ENCODE measurements at places on chromosomes 6 and 20.

DNA sequence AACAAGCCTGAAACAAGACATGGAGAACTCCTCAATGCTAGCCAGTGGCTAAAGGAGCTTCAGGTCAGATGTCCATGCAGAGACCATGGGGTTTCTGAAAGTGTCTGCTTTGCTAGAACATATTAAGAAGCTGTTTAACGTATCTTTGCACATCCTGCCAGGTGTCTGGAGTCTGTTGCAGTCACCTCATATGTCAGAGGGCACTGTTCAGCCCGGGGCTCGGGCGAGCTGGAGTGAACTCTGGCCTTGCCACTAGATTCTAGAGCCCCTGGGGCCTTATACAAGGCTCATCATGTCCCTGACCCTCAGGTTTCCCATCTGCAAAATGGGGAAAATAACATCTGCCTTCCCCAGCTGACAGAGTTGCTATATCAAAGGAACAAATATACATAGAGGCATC, 59.0 kb downstream of the PRDM1 start:
- no peak for DNase-seq

DNA sequence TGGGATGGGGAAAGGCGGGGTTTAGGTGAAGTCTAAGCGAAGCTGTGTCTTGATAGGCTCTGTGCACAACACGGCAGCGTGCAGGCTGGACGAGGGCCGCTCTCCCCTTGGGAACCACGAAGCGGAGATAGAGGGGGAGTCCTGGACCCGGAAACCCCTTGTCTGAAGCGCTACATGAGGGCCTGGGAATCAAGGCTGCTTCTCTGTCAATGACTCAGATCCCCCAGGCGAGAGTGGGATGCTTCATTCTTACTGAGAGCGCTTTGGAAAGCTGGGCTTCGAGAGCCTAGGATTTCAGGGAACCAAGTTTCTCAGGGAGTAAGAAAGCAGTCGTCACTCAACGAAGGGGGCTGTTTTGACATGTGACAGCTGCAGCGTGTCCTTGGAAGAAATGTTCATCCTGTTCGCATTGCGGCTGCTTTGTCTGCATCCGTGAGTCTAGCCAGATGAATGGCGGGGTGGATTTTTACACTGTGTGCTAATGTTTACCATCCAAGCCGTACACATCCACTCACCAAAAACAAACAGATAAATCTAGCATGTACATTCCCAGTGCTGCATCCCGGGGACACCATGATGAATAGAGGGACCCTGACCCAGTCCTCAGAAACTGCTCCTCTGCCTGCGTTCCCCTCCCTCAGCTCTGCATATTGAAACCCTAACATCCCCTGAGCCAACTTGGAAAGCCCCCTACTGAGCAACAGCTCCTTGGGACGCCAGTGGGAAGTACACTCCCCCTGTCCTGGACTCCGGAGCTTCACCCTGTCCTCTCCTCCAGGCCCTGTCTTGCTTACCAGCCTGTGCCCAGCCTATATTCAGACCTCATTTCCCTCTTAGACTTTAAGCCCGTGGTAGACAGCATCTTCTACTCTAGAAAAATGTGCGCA, 24.5 kb upstream of the RTF2 start:
- DNase-seq: peak; percentile 41

GRCh38 chr6:11043961-11044711, at the start of gene ELOVL2:
TSS of gene ELOVL2 (minus strand) at chr6:11044305. CDS start at chr6:11044230, 75 bp downstream.
- DNase-seq: peak; percentile 86

DNA sequence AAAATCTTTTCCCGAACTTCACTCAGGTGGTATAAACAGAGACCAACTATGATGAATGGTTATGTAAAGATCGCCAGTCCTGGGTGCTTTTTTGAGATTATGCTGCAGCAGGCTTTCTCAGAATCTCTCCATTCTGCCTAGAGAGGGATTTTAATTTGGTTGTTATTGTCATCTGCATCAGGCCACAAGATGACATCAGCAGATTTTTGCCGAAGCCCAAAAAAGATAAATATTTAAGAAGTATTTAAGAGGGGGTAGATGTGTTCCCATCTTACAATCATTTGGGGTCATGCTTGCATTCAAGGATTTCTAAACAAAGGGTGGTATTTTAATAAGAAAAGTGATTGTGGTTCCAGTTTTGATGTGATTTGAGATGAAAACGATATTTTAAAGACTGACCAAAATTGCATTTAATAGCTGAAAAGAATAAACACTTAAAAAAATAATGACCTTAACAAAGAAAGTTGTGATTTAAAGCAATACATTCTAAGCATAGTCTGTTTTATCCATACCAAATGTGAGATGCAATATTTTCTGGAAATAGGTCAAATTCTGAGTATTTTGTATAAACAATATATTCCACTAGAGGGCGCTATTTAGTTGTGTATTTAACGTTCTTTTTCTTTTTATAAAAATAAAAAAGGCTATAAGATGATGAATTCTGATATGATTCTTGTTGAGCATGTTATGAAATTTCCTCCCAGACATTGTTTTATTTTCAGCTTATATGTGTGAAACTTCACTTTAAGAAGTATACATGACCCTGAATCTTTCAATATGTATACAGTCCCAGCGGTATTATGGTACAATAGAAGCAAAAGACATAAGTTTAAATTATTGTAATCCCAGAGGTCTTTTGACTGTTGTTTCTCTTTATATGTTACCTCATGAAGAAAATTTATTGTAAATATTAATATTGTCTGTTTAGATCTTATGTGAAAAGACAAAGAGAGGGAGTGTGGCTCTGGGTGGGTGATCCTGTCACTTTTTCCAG, 51.0 kb upstream of the ZFP64 start:
- peak; percentile 5 for DNase-seq

DNA sequence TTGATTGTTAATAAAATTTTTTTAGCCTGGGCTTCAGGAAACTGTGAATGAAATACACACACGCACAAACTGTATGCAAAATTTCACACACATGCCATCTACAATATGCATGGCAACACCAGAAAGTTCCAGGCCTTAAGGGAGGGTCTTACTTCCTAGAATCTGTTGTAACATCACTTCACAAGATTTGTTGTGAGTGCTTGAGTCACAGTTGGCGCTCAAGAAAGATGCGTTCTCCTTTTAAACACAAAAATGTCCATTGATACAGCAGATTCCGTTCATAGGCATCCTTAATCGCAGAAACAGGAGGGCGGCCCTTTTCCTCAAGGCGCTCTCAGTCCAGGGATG, 485 bp upstream of the RTF2 start:
- DNase-seq: no peak

GRCh38 chr6:4677751-4678065, 98.5 kb upstream of the CDYL start:
- no peak for DNase-seq

GRCh38 chr6:83216806-83217205, 23.6 kb downstream of the RWDD2A start:
- no peak for DNase-seq

- peak; percentile 20 for DNase-seq
Measured at GRCh38 chr6:20866935-20867703, 332.9 kb downstream of the CDKAL1 start.

GRCh38 chr6:156598071-156598854, 178.9 kb upstream of the ARID1B start:
- DNase-seq: peak; percentile 36

- no peak for DNase-seq
Measured at GRCh38 chr6:15752820-15753219, 90.0 kb upstream of the DTNBP1 start.

GRCh38 chr20:49278818-49279676, 1.2 kb upstream of the ZNFX1 start:
- peak; percentile 46 for DNase-seq

- DNase-seq: no peak
Measured at GRCh38 chr20:650954-651353, 2.0 kb downstream of the SRXN1 start.

DNA sequence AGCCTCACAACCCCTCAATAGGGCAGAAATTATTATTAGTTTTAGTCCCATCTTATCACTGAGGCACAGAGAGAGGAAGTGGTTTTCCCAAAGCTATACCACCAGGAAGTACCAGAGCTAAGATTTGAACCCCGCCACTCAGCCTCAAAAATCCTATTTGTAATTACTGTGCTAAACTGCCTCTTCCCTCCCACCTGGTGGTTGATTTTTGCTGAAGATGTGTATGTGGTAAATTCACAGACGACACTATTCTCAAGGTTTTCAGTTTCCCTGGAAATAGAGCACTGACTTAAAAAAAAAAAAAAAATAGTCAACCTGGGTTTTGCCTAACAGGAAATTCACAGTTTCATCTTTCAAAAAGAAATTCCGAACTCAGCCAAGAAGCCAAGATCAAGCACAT, 57.9 kb downstream of the TSHZ2 start:
- no peak for DNase-seq

- DNase-seq: no peak
Measured at GRCh38 chr6:128464790-128465189, 55.6 kb downstream of the PTPRK start.

GRCh38 chr20:35006009-35006408, 50.3 kb downstream of the MYH7B start:
- DNase-seq: no peak

GRCh38 chr6:159973951-159974350, 5.1 kb downstream of the IGF2R start:
- no peak for DNase-seq

GRCh38 chr6:33737267-33738026, 9.3 kb downstream of the IP6K3 start:
- no peak for DNase-seq

DNA sequence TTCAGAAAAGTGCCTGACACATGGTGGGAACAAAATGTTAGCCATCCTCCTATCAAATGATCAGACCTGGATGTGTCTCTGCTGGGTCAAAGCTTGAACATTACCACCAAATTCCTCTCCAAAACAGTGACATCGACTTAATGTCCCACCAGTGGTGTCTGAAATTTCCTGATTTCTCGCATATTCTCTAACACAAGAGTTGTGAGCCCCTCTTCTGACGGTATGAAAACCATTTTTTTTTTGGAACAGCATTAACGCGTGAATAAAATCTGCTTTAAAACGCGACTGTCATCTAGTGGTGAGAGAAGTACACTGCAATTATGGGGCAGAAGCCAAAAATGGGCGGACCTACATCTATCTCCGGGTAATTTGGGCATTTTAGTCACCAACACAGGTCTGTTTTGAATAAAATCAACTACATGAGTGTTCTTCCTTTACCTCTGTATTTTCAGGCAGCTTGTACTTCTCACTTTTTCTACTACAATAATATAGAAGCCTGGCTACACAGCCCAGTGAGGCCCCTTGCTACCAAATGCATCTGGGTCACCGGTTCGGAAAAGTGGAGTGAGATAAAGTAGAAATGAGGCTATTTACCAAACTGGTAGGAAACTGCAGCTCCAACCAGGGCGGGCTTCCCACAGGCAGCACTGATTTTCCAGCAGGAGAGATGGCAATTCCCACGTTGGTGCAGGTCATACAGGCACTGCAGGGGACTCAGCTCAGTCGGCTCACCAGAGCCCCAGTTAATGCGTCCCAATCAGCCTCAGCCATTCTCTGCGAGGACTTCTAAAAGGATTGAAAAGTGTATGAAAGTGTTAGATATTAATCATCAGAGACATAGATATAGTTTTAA, 27.4 kb downstream of the MGME1 start:
- DNase-seq: peak; percentile 80

GRCh38 chr20:11003341-11003740, 329.5 kb upstream of the JAG1 start:
- no peak for DNase-seq

DNA sequence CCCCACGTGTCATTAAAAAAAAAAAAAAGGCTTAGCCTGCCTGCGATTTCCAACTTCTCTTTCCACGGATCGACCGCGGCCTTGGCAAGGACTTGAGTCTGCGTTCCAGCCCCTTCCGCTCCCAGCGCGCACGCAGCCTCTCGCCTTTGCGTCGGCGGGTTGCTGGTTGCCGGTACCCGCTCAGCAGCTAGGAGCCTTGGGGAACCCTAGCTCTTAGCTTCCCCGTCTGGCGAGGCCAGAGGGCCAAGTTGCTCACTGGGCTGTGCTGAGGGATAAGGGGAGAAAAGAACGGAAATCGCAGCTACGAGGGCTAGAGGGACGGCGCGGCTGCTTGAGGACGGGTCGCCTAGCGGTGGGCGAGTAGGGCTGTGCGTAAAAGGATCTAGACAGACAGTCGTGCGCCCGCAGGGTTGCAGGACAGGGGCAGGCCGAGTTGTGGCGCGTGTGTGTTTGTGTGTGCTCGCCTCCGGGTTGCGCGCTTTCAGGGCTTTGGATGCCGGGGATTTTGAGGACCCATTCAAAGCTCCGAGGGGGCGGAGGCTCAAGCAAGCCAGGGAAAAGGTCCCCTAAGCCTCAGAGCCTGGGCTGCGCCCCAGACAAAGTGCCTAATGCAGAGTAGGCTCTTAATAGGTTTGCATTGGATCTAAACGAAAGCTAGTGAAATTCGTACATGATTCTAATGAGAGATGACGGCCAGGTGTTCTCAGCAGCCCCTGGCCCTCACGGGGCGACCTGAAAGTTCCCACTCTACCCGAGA, 40.5 kb upstream of the OSTM1 start:
- DNase-seq: peak; percentile 88

DNA sequence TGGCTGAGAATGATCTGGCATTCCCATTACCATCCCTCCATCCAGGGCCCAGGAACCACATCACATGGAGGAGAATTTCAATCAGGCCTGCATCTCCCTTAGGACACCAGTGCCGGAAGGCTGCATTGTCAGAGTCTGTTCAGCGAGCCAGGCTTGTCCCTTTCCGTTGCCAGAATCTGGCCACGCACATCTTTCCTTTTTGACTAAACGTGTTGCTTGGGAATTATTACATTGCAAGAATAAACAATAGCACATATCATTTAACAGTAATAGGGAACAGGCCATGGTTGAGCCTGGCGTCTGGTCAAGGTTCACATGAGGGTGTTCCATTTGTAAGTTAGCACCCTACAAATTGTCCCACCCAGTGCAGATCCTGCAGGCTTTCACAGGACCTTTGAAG, 42.8 kb downstream of the SOBP start:
- DNase-seq: no peak
